ENCODE measurements at places on chromosomes 11 and 22. TPM values are rescaled to one million over a fixed set of nuclear protein-coding genes. Genes with fewer than 3 reads are reported as not detected.

DNA sequence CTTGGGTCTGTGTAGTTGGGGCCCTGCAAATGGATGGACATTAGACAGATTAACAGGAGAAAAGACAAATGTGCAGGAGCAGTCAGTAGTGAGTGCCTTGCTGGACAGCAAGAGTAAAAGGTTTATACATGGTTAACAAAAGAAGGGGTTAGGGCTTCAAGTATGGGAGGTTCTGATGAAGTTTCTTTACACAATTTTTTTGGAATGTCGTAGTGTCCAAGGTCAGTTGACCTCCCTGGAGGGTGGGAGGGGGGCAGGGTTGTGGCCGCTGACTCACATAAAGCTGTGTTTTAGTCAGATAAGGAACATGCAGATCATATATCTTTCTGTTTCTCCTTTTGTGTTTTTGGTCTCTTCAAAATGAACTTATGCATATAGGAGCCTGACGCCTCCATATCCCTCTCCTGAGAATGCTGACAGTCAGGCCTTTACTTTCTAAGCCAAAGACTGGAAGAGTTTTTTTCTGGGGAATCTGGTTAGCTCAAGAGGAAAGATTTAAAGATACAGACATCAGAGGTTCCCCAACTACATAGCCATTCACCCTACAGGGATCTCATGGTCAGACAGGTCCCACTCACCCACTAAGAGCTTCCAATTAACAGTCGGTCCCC is 134.3 kb downstream of the NECTIN1 start:
- DNase-seq = no peak

Gene RASL10A
- total RNA-seq = 0.27 TPM

Gene PRG3
- total RNA-seq = not detected

DNA sequence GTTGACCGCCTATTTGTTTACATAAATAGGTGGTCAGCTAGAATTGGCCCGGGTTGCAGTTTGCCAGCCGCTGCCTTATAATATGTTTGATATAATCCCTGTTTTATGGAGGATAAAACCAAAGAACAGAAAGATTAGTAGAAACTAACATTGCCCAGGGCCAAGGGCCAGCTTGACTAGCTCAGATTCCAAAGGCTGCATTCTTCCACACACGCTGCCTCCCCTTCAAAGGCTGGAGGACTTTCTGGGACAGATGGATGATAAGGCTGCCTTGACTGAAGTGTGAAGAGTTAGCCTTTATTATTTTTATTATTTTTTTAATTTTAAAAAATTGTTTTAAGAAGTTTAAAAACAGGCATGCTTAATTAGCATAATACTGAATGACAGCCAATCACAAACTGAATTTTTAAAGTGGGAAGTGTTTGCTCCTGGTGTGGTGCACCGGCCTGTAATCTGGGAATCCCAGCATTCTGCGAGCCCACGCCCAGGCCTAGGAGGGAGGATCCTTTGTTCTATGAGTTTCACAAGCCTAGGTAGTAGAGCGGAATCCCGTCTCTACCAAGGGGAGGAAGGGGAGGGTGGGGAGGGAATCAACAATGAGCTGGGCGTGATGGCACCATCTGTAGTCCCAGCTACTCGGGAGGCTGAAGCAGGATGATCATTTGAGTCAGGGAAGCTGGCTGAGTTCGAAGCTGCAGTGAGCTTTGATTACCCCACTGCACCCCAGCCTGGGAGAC is 114.9 kb downstream of the NAV2 start:
- DNase-seq = no peak

DNA sequence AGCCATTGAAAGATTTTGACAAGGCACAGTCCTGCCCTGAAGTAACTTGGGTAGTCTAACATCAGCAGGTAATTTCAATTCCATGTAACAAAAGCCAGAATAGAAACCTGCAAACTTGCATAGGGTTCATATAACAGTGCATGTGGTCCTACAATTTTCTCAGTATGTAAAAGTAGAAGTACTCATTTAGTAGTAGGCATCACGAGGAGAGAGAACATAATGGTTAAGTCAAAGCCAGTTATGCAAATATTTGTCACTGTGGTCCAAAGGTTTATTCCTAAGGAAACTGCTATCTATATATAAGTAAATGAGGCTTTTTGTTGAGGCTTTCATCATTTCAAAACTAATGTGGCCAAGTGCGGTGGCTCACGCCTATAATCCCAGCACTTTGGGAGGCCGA is 10.1 kb downstream of the ATP5MG start:
- no peak for DNase-seq

- DNase-seq = no peak
Measured at GRCh38 chr22:30636226-30637077, 871 bp downstream of the SLC35E4 start.

Data from chondrocyte (in vitro differentiated cells).